H1 (cell line): ENCODE measurements at places on chromosomes 6 and 20. TPM values are rescaled to one million over a fixed set of nuclear protein-coding genes. Genes with fewer than 3 reads are reported as not detected.

The VWA7 gene
- 1.5 and 2.1 TPM in 2 replicates for total RNA-seq

- peak; percentile 39 for DNase-seq
- H3K4me3 ChIP-seq, result no peak overlapping the region
- H3K4me1 ChIP-seq, result no peaks in the 10 kb centered on the region
- H3K36me3 ChIP-seq, result no peaks in the 10 kb centered on the region
- no peaks in the 10 kb centered on the region for H3K27me3 ChIP-seq
Measured at GRCh38 chr6:91387290-91388059, 800.6 kb upstream of the MAP3K7 start.

GRCh38 chr6:20755631-20756030 is 221.4 kb downstream of the CDKAL1 start:
- no peak for DNase-seq
- H3K4me3 ChIP-seq, result no peak overlapping the region
- no peaks in the 10 kb centered on the region for H3K36me3 ChIP-seq
- peaks cover 3% of the 10 kb centered on the region for H3K4me1 ChIP-seq
- H3K27me3 ChIP-seq, result no peaks in the 10 kb centered on the region

- DNase-seq, result no peak
- peaks cover 42% of the 10 kb centered on the region for H3K4me1 ChIP-seq
- H3K27me3 ChIP-seq, result peaks cover 82% of the 10 kb centered on the region
Measured at GRCh38 chr6:41374618-41375590, 39.5 kb downstream of the NCR2 start.

DNA sequence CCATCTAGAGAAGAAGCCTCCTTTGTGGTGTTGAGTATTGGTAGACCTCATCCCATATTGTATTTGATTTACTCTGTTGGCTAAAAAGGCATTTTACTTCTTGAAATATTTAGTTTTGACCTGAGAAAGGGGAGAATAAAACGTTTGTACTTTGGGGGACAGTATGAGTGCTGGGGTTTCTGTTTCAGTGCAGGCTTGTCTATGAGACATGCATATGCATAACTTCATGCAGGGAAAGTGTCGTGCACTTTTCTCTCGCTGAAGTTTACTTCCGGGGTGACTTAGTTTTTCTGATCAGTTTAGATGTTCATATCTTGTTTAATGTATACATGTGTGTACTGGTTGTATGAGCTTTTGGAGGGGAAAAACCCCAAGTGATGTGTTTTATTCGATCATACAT is 59.5 kb downstream of the UTRN start:
- peaks cover 9% of the 10 kb centered on the region for H3K4me1 ChIP-seq
- DNase-seq, result no peak
- H3K4me3 ChIP-seq, result no peak overlapping the region
- H3K27ac ChIP-seq, result no peak overlapping the region; the same call in 1 of the 2 replicates
- no peaks in the 10 kb centered on the region for H3K27me3 ChIP-seq
- no peaks in the 10 kb centered on the region for H3K36me3 ChIP-seq
